ENCODE measurements at places on chromosomes 2 and 18.

DNA sequence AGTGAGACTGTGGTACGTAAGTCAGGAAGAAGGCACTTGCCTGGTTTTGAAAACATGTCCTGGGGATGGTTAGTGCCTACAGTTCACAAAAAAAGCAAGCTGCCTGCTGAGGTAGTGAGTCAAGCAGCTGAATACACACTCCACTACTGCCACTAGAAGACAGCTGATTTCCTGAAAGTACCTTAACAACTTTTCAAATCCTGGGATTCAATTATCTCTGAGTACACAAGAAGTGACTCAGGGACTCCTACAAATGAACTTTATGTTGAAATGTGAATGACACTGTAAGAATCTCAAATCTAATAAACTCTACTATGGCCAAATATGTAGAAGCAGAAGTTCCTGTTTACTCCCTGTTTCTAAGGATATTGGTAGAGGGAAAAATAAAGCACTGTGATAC, 58.0 kb upstream of the ARL5A start:
- DNase-seq: no peak

GRCh38 chr2:128347701-128348539, 29.3 kb upstream of the HS6ST1 start:
- DNase-seq: no peak

GRCh38 chr2:209368914-209369313, 54.9 kb upstream of the MAP2 start:
- DNase-seq: peak; percentile 78

DNA sequence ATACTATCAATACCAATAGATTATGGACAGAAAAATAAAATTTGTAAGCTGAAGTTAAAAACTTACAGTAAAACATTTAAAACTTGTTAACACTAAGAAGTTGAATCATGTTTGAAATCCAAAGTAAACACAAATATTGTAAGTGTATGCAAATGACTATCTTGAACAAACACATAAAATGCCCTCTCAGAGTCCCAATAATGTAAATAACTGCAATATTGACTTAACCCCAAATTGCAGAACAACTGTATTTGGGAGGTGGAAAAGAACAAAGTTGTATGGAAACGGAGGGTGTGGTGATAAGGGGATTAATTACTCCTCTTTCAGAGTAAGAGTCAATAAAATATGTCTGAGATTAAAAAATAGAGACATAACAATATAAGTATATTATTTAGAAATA, 140.0 kb upstream of the NOL4 start:
- DNase-seq: no peak

GRCh38 chr18:49476664-49477411, 10.2 kb downstream of the C18orf32 start:
- DNase-seq: no peak

- no peak for DNase-seq
Observed at GRCh38 chr2:167794554-167795255, 452.7 kb downstream of the STK39 start.

GRCh38 chr2:178119179-178119922, 7.1 kb downstream of the RBM45 start:
- no peak for DNase-seq

- no peak for DNase-seq
Observed at GRCh38 chr2:179818546-179818945, 42.9 kb downstream of the ZNF385B start.

DNA sequence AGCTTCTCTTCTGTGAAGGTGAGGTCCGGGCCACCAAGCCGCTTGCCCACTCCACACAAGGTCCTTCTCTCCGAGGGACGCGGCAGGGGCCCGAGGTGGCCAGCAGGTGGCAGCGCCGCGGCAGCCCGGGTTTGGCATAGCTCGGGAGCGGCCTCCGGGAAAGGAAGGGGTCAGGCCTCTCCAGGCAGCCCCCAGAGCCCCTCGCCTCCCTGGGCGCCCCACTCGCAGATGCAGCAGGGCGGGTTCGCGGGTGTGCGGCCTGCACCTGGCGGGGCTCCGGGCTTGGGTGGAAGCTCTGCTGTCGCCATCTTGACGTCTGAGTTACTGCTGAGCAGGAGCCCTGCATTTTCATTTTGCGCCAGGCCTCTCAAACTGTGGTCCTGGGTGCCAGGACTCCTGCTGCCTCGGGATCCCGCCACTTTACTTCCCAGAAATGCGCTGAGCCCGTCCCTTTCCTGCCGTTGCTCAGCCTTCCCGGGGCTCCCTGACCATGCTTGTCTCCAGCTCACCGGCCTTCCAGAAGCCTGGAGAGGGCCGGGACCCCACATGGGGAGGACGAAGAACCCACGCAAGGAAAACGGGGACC, 18.6 kb upstream of the NCL start:
- peak; percentile 69 for DNase-seq

- no peak for DNase-seq
Observed at GRCh38 chr2:85071096-85071495, 62.1 kb upstream of the TCF7L1 start.

DNA sequence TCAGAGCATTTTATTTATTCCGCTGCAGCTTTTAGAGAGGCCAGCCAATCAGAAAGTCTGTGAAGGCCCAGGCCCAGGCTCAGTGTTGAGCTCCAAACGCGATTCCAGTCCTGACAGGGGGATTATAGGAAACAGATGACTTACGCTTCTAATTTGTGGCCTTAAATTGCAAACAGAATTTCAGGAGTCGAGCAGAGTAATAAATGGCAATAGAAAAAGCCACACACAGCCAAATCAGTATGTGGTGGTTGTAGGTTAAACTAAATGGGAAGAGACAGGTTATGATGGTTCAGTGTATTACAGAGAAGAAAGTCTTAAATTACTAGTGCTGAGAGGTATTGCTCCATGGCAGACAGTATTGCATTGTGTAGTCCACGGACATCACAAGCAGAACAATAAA, 131.0 kb upstream of the ZEB2 start:
- DNase-seq: no peak

DNA sequence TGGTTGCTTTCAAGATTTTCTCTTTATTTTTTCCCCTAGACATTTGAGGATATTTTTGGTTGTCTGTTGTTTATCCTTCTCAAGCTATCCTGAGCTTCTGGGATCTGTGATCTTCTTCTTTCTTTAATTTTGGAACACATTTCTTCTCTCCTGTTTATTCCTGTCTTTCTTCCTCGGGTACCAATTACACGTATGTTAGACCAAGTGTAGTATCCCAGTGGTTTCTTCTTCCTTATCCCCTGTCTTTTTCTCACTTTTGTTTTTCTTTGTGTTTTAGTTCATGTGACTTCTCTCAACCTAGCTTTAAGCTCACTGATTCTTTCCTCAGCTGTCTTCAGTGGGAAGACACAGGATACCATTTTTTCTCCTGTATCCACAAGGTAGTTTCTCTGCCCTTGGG, 120.0 kb downstream of the GALR1 start:
- no peak for DNase-seq

- no peak for DNase-seq
Observed at GRCh38 chr2:212975333-212975732, 176.1 kb downstream of the IKZF2 start.

- no peak for DNase-seq
Observed at GRCh38 chr2:236828820-236829219, 256.9 kb upstream of the COPS8 start.

- no peak for DNase-seq
Observed at GRCh38 chr2:32851777-32852439, 94.8 kb upstream of the LTBP1 start.

All from RWPE2 (cell line).